CD4-positive, alpha-beta T cell treated with Interleukin-6 at 100 ng/mL for 8 hours (primary cell): ENCODE measurements at places on chromosomes 5 and 9.

- DNase-seq = no peak
These were observed 125.1 kb downstream of the GAS1 start for GRCh38 chr9:86822006-86822801.

GRCh38 chr5:144198386-144198785 lies 27.7 kb downstream of the KCTD16 start:
- no peak for DNase-seq

DNA sequence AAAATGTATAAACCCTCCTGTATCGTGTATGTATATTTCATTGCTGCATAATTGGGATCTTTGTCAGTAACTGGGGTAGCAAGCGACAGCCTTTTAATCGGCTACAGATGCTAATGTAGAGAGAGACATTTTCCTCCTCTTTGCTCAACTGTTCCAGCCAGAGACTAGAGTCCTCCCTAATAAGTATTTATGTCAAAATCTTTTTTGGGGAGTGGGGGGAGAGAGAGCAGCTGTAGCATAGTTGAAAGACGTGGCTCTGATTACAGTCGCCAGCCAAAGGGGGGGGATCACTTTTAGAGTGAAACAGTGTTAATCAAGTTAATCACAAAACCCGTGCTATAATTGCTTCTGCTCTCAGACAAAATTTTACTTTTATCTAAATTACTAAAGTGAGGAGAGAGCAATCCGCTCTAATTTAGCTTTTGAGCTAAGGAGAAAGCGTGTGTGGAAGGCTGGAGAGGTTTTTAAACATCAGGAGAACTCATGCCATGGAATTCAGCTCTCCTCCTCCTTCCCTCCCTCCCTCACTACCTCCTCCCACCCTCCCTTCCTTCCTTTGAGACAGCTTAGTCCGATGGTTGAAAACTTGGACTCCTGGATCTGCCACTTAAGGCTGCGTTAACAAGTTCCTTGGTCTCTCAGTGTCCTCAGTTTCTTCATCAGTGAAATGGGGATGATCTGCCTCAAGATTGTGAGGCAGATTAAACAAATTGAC lies 87.3 kb upstream of the ZNF618 start:
- no peak for DNase-seq

GRCh38 chr9:122309861-122310260 lies 45.2 kb downstream of the MRRF start:
- DNase-seq = no peak

DNA sequence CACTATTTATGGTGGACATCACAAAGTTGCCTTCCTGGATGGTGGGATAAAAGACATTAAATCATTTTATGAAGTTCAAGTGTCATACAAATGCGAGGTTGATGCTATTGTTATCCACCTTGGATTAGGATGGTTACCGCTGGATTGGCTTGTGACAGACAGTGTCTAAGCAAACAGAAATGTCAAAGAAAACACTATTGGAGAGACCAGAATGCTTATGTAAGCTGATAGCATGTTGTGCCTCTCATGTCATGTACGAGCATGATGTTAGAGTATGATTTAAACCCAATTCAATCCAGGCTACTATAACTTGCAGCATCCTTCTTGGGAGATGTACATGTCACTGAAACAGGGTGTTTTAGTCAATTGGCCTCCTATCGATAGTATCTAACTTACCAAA lies 178.8 kb upstream of the C9orf72 start:
- DNase-seq = no peak

- no peak for DNase-seq
These were observed 161.1 kb upstream of the CDH12 start for GRCh38 chr5:23014266-23014665.

DNA sequence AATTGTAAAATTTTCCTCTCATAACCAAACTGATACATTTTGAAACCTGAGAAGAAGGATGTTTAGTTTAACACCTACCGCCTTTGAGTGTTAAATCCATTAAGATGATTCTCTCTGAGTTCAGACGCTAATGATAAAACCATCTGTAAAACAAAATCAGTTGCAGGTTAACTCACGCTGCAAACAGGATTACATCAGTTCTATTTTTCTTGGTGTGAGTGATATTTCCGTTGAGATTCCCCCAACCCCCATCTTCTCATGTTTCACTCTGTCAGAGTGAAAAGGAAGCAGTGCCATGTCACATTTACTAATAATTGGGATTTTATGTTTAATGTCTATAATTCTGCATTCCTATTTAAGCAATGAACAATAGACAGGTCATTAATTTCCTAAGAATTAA lies 146.5 kb downstream of the FANCC start:
- no peak for DNase-seq

DNA sequence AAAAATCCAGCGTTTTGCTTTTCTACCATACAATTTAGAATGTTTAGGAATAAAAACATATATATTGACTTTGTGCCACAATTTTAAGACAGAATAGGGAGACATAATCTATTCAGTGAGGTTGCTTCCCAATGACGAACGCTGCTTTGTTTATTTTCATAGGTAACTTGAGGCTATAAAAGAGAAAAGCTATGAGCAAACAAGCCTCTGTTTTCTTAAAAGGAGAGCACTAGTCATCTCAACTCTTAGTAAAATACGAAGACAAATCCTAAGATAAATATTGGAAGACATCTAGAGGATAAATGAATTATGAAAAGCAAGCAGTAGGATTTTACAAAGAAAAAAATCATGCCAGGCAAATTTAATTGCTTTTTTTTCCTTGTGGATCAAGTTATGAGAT lies 363.6 kb downstream of the ANXA1 start:
- no peak for DNase-seq

DNA sequence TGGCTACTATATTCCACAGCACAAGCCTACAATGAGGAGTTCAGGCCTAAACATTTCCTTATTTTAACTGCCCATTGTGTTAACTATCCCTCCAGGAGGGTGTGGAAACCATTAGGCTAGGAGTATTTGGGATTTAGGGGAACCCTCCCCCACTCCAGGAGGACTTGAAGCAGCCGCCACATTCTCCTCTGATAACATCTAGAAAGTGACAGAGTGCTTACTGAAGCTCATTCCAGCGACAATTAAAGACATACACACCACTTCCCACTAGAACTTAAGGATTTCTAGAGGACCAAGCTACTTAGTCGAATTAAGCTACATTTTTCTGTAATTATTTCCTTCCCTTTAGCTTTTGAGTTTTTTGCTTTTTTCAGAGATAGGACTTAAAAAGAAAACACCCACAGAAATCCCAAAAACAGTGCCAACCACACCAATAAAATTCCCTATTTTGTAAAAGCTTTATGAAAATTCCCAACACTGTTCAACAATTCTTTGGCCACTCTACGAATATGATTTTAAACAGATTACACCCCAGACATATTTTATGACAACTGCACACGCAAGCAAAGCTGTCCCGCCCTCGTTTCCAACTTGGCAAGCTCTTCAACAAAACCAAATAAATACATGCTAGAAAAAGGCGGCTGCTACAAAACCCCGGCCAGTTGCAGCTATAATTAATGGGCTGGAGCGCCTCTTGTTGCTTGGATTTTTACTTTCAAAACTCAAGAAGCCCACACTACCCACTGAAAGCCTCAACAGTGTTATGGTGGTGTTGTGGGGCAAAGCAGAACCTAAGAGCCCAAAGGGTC lies 4.5 kb downstream of the ROR2 start:
- DNase-seq = no peak
